ENCODE measurements at places on chromosomes 2 and 18. TPM values are rescaled to one million over a fixed set of nuclear protein-coding genes. Genes with fewer than 3 reads are reported as not detected.

GRCh38 chr2:135826544-135826943 is 10.4 kb downstream of the LCT start:
- no peak for DNase-seq
- H3K4me1 ChIP-seq: no peaks in the 10 kb centered on the region
- no peak overlapping the region for H3K27ac ChIP-seq
- no peaks in the 10 kb centered on the region for H3K36me3 ChIP-seq

COBLL1 gene
- 0.49 TPM for polyA plus RNA-seq

- H3K27ac ChIP-seq: no peak overlapping the region
- H3K4me1 ChIP-seq: peaks cover 19% of the 10 kb centered on the region
- DNase-seq: no peak
- H3K27me3 ChIP-seq: no peaks in the 10 kb centered on the region
- H3K4me3 ChIP-seq: peak overlapping the region; percentile 59
Measured at GRCh38 chr2:157327200-157327599, 1.6 kb upstream of the ERMN start.

GRCh38 chr18:79736846-79737245 is 57.2 kb downstream of the CTDP1 start:
- H3K27me3 ChIP-seq: no peaks in the 10 kb centered on the region
- no peaks in the 10 kb centered on the region for H3K4me1 ChIP-seq
- H3K4me3 ChIP-seq: no peak overlapping the region
- H3K27ac ChIP-seq: no peak overlapping the region
- DNase-seq: no peak
